ENCODE measurements at places on chromosomes 2 and 18. TPM values are rescaled to one million over a fixed set of nuclear protein-coding genes. Genes with fewer than 3 reads are reported as not detected.
A peak's percentile ranks its signal among the peaks of the same experiment; 100 is the strongest.

Gene PAX8
- total RNA-seq = 1.4 TPM

Gene FSHR
- total RNA-seq = not detected

Gene REG3A
- not detected for total RNA-seq

Gene KLHL30
- total RNA-seq = 0.06 TPM

DNA sequence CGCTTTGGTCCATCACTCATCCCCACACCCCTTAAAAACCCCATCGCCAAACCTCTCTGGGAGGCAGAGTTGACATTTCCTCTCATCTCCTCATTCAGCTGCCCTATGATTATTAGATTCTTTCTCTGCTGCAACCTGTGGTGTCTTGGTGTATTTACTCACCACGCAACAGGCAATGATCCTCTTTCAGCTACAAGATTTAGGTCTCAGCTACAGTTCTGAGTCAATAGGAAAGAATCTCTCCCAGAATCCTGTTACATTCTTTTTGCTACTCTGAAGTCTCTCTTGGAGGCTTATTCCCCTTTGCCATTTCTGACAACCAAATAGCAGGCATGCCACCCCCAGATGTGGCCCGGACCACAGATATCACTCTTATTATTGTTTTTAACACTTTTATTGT, 468.3 kb upstream of the GYPC start:
- no peaks in the 10 kb centered on the region for H3K36me3 ChIP-seq
- no peaks in the 10 kb centered on the region for H3K27me3 ChIP-seq
- H3K4me3 ChIP-seq = no peak overlapping the region
- H3K4me1 ChIP-seq = no peaks in the 10 kb centered on the region

- H3K27ac ChIP-seq = no peak overlapping the region
- DNase-seq = no peak
- H3K4me3 ChIP-seq = no peak overlapping the region
- H3K36me3 ChIP-seq = no peaks in the 10 kb centered on the region
- H3K27me3 ChIP-seq = no peaks in the 10 kb centered on the region
These were observed 355.6 kb upstream of the PIK3C3 start for GRCh38 chr18:41599466-41599865.

- H3K36me3 ChIP-seq = peaks cover 1% of the 10 kb centered on the region
- no peaks in the 10 kb centered on the region for H3K27me3 ChIP-seq
- no peak overlapping the region for H3K27ac ChIP-seq
- no peak for DNase-seq
- H3K4me1 ChIP-seq = no peaks in the 10 kb centered on the region
- no peak overlapping the region for H3K4me3 ChIP-seq
These were observed 93.5 kb downstream of the PRPF40A start for GRCh38 chr2:152623775-152624174.

GRCh38 chr2:151367571-151367970, 10.2 kb downstream of the TNFAIP6 start:
- H3K4me3 ChIP-seq = no peak overlapping the region
- DNase-seq = no peak
- H3K36me3 ChIP-seq = no peaks in the 10 kb centered on the region
- no peaks in the 10 kb centered on the region for H3K27me3 ChIP-seq
- no peak overlapping the region for H3K27ac ChIP-seq
- no peaks in the 10 kb centered on the region for H3K4me1 ChIP-seq

DNA sequence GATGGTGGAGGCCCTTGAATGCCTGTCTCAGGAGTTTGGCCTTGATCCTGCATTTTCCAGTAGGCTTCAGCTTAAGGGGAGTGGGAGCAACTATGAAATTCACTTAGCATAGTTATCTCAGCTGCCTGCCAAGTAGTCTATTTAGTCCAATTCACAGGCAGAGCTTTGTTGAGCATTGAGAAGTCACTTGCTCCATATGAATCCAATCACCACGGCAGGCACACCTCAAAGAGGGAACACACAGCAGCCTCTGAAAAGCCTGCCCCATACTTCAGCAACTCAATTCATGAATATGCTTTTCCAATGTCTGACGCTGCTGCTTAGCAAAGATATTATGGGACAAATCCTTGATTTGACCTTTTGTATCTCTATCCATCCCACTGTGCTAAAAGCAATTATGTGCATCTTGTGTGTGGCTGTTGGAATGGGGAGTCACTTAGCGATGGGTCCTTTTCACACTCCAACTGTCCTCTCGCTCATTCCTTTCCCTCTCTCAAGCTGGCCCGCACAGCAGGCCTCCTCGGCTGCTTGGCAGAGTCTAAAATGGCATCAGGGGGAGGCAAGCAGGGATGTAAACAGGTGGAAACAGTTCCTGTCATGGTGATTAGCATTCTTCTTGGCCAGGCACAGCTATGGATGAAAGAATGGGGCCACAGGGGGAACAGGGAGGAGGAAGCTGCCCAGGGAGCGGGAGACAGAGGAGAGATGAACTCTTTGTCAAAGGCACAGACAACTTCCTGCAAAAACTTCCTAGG, 56.0 kb upstream of the LRPPRC start:
- peaks cover 19% of the 10 kb centered on the region for H3K4me1 ChIP-seq
- no peaks in the 10 kb centered on the region for H3K36me3 ChIP-seq
- no peaks in the 10 kb centered on the region for H3K27me3 ChIP-seq
- peak overlapping the region; percentile 11 for H3K4me3 ChIP-seq
- H3K27ac ChIP-seq = peak overlapping the region; percentile 54

GRCh38 chr2:6956566-6956965, 39.4 kb downstream of the RNF144A start:
- H3K27me3 ChIP-seq = no peaks in the 10 kb centered on the region
- DNase-seq = no peak
- no peak overlapping the region for H3K4me3 ChIP-seq
- no peaks in the 10 kb centered on the region for H3K36me3 ChIP-seq

DNA sequence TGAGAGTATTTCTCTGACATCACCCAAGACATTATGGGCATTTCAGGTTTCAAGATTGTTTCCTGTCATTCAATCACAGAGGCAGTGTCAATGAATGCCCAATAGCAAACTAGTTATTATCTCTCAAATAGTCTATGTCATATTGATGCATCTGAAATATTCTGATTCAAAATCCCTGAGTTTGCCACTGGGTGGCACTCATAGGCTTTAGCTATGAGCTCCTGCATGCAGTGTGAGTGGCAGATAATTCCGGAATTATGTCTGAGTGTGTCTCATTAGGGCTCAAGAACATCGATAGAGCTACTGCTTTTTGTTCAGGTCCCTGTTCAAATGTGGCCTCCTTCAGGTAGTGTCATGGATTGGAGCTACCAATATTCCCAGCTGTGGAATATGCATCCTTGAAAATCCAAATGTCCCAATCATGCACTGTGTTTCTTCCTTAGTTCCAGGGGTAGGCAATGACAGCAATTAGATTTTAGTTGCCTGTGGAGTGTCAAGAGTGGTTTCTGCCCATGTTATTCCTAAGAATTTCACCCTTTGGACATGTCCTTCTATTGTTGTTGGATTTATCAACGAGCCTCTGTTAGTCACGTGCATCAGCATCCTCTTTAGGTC, 7.8 kb upstream of the OR6B3 start:
- no peaks in the 10 kb centered on the region for H3K4me1 ChIP-seq
- H3K27ac ChIP-seq = no peak overlapping the region
- H3K27me3 ChIP-seq = peaks cover 18% of the 10 kb centered on the region
- H3K36me3 ChIP-seq = no peaks in the 10 kb centered on the region
- peak; percentile 65 for DNase-seq
- no peak overlapping the region for H3K4me3 ChIP-seq

All from neural progenitor cell (in vitro differentiated cells).